ENCODE measurements at places on chromosomes 2 and 18.

DNA sequence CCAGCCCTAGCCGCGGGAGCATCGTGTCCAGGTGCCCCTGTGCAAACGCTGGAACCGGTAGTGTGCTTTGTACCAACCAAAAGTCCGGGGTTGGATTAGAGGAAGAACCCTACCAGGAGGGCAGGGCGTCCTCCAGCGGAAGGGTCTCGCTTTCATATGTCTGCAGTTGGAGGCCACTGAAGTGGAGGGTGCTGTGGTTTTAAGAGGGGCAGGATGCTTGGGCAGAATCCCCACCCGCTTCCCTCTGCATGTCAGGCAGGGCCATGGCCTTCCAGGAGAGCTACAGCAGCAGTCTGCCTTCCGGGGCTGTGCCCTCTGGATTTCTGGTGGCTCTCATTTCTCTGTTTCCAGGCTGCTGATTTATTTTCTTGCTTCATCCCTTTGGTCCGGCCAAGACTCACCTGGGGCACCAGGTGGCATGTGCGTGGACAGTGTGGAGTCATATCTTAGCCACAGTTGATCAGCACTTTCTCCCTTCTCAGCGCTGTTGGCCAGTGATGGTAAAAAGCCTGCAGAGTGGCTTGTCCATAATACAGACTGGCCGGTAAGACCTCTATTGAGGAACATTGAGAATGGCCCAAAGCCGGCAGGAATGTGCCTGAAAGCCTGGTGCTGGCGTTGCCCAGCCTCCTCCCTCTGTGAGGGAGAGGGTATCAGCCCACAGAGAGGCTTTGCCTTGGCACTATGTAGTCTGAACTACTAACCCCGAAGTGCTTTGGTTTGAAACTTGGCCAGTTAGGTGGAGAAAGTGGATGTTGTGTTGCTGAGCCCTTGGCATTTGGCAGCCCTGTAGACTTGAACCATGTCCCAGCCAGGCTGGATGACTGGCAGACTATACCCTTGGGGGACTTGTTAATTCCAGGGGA is 1.8 kb downstream of the AGAP1 start:
- no peak for DNase-seq

GRCh38 chr2:190119257-190119656 is 56.7 kb upstream of the MSTN start:
- peak; percentile 1 for DNase-seq

DNA sequence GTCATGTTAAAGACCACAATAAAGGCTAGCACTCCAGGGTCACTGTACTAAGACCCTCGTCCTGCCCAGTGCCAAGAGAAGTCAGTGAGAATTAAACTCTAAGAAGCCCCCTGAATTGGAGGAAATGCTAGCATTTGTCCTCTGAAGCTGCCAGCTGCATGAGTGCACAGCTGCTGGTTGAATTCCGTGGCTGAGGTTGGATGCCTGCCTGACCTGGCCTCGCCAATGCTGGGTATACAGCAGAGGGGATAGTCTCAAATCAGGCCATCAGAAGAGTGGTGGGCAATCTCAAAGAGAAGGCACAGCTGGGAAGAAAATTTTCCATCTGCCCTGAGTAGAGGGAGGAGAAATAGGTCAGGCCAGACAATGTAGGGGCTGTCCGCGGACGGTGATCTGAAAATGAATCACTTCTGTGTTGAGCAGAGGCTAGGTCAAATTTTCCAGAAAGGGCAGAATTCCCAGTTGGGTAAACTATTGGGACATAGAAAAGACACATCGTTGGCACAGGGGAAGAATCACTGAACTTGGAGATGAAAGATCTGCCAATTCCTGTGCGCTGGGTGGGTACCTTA is 110.5 kb upstream of the AGAP1 start:
- no peak for DNase-seq

GRCh38 chr2:27145682-27146081 is 3.1 kb upstream of the TCF23 start:
- DNase-seq, result no peak

GRCh38 chr2:203706403-203706802 is at the start of gene CD28:
TSS of gene CD28 (plus strand) at chr2:203706639. CDS start at chr2:203706697, 58 bp downstream.
- DNase-seq, result peak; percentile 73

DNA sequence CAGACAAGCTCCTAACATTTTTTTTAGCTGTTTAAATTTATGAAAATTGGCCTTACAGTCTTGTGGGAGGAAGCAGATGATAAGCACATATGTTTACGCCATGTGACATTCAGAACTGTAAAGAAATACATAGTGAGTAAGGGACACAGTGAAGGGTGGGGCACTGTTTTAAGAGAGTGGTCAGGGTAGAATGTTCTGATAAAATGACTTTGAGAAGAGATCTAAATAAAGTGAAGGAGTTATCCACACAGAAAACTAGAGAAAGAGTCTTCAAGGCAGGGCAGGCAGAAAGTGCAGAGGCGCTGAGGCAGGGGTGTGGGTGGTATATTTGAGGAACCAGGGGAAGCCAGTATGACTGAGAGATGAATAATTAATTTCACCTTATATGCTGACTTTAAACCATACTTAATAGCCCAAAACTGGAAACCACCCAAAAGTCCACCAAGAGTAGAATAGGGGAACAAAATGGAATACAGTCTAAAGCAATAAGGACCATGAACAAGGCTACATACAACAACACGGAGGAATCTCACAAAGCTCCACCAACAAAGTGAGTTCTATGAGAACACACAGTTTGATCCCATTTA is 8.6 kb downstream of the MREG start:
- no peak for DNase-seq

DNA sequence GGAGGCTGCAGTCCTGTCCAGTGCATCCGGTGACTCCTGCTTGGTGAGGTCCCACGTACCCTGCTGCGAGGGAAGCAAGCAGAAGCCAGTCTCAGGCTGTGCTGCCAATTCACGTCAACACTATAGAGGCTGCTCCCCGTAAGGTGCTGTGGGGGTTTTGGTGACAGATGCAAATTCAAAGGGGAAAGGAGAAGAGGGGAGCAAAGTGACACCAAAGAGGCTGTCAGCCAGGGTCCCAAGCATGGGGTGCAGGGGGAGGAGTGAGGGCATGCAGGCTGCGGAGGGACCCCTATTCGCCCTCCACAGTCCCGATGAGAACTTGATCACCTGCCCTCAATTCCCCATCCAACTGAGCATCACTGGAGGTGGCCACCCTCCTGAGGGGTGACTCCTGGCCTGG is 179.4 kb upstream of the HS6ST1 start:
- no peak for DNase-seq

GRCh38 chr18:73045037-73045436 is 177.2 kb upstream of the NETO1 start:
- DNase-seq, result no peak
